Stimulated activated CD4-positive, alpha-beta T cell treated with anti-CD3 and anti-CD28 coated beads, Interleukin-1b, Interleukin-23, amount 100 ng/mL, for 24 hours (primary cell): ENCODE measurements at places on chromosomes 12 and 14.

DNA sequence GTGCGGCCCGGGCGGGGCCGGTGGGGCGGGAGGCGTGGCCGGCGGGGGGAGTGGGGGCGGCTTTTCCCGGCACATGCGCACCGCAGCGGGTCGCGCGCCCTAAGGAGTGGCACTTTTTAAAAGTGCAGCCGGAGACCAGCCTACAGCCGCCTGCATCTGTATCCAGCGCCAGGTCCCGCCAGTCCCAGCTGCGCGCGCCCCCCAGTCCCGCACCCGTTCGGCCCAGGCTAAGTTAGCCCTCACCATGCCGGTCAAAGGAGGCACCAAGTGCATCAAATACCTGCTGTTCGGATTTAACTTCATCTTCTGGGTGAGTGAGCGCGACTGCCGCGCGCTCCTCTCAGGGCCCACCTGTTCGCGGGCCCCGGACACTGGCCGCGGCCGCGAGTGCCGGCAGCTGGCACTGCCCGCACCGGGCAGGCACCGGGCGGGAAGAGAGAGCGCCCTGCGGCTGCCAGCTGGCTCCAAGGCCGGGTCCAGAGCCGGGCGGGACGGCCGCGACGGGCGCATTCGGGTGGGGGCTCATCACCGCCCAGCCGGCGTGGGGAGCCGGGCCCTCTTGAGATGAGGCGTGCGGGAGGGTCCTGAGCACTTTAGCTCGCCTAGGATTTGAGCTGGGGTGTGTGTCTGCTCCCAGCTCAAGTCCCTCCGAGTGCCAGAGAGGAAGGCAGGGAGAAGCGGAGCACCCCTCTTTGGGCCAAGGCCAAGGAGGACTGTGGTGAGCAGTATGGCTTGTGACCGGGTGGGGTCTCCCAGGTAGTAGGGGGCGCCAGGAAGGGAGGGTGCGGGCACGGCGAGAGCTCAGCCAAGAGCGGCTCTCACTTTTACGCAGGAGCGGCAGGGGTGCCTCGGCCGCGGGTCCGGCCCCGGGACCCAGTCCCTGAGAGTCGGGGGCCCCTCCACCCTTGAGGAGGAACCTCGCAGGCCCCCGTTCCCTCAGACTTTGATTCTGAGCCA, at the start of gene CD9:
Gene CD9, plus strand, starts transcription at position 145 of the 957 bp plus-strand sequence. Its CDS starts 100 bp downstream, at position 245.
- no peak for DNase-seq

DNA sequence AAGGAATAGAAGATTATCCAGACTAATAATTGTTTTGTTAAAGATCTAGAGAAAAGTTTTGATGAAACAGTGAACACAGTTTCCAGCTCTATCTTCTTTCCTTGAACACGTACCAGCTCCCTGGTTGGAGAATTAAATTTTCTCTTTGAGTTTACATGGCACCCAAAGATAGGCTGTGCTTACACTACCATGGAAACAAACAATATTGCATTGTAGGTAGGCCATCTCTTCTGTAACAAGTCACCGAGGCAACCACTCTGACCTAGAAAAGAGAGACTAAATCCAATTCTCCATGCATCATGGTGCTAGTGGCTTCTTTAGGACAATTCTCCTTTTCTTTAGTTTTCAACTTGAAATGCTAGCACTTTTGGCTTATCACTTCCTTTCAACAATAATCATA, 9.9 kb downstream of the BMAL2 start:
- no peak for DNase-seq

DNA sequence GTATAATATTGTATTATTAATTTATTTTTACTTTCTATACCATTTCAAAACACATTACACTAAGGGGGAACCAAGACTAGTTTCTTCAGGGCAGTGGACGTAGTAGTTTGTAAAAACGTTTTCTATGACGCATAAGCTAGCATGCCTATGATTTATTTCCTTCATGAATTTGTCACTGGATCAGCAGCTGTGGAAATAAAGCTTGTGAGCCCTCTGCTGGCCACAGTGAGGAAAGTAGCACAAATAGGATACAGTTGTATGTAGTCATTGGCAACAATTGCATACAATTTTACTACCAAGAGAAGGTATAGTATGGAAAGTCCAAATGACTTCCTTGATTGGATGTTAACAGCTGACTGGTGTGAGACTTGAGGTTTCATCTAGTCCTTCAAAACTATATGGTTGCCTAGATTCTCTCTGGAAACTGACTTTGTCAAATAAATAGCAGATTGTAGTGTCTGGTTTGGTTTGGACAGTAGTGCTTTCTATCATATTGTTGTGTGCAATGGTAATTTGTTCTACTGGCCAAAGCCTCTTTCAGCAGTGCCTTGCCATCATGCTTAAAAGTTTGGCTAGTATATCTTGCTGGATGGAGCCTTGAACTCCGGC, 24.3 kb upstream of the PLEKHD1 start:
- peak; percentile 19 for DNase-seq

- DNase-seq = no peak
These were observed 344.4 kb upstream of the STXBP6 start for GRCh38 chr14:25394356-25394755.

GRCh38 chr12:58633479-58633878, 286.8 kb downstream of the LRIG3 start:
- no peak for DNase-seq

GRCh38 chr12:43795716-43796280, 10.3 kb downstream of the TWF1 start:
- DNase-seq = no peak

- no peak for DNase-seq
These were observed 14.5 kb downstream of the R3HDM2 start for GRCh38 chr12:57416039-57416996.

GRCh38 chr12:57099047-57099714, 10.3 kb downstream of the NAB2 start:
- DNase-seq = no peak

GRCh38 chr14:45181329-45181728, 45.6 kb downstream of the FANCM start:
- no peak for DNase-seq

DNA sequence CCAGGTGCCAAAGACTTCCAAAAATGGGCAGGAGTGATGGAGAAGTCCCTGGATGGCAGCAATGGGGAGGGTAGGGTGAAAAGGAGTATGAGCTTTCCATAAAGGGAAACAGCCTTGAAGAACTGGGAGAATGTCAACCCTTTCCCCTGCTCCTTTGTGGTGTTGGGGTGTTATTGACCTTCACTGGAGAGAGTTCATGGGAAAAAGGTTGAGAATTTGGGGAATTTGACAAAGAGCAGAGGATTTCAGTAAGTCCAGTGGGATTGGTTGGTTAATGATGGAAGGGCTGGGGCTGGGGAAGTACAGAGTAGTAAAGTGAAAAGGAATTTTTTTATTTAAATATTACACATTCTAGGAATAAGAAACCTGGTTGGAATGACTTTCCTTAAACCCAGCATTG, 116.6 kb downstream of the ERC1 start:
- no peak for DNase-seq

DNA sequence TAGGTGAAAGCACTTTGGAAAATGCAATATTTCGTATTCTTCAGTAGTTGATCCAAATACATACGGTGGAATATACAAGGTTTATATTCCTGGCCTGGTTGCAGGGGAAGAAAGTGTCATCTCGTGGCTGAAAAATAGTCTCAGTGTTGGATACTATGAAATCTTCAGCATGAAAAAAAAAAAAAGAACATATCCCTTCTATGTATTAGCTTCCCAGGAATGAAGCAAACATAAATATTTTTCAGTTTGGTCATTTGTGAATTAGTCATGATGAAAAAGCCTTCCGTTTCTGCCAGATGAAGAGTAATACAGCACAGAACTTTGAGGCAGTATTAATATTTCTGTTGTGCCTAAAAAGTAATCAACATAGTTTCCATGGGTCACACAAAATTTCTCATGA, 36.7 kb downstream of the FLRT2 start:
- no peak for DNase-seq

- no peak for DNase-seq
These were observed 1766.9 kb upstream of the SEL1L start for GRCh38 chr14:83300476-83301064.

GRCh38 chr12:50637870-50638481, 125.9 kb upstream of the ATF1 start:
- no peak for DNase-seq

DNA sequence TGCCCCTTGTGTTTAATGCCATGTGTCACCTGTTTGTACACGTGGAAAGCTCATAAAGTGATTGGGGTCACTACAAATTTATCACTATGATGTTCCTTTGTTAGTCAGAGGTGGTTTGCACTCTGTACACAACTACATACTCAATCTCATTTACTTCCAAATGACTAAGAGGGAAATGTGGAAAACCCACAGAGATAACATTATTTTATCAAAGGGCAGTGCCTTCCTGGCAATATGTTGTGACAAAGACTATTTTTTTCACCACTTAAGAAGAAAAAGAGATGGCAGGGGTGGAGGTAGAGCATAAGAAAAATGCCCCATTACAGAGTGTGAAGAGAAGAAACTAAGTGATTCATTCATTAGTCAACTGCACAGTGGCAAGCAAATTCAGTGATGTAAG, 1064.1 kb upstream of the FLRT2 start:
- DNase-seq = no peak

DNA sequence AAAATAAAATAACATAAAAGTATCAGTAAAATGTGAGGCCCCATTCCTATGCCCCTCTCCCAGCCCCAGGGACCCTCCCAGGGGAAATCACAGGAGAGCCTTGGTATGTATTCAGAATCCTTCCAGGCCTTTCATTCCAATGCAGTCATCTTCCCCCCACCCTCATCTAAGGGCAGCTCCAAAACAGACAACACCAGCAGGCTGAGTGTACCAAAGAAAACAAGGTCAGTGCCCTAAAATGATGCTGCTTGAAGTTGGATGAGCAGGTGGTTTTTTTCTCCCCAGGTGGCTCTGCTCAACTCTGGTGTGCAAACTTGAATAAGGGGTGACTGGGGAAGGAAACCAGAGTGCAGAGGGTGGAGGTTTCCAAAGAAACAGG, 56.2 kb downstream of the TSPAN9 start:
- DNase-seq = no peak

DNA sequence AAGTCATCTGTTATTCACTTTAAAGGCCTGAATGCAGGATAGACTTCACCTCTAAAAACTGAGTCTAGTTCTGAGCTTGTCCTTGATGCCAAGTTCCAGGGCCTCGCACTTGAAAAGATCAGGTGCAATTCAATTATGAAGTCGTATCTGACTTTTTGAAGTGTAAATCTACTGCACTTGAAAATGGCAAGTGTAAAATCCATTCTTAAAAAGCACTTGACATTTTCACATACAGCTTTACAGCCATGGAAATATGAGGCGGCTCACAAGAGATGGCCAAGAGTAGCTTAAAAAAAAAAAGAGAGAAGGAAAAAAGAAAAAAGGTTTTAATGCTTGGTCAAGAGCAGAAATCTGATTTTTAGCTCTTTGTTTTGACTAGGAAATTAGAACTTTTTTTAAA, 172.5 kb downstream of the GXYLT1 start:
- no peak for DNase-seq

DNA sequence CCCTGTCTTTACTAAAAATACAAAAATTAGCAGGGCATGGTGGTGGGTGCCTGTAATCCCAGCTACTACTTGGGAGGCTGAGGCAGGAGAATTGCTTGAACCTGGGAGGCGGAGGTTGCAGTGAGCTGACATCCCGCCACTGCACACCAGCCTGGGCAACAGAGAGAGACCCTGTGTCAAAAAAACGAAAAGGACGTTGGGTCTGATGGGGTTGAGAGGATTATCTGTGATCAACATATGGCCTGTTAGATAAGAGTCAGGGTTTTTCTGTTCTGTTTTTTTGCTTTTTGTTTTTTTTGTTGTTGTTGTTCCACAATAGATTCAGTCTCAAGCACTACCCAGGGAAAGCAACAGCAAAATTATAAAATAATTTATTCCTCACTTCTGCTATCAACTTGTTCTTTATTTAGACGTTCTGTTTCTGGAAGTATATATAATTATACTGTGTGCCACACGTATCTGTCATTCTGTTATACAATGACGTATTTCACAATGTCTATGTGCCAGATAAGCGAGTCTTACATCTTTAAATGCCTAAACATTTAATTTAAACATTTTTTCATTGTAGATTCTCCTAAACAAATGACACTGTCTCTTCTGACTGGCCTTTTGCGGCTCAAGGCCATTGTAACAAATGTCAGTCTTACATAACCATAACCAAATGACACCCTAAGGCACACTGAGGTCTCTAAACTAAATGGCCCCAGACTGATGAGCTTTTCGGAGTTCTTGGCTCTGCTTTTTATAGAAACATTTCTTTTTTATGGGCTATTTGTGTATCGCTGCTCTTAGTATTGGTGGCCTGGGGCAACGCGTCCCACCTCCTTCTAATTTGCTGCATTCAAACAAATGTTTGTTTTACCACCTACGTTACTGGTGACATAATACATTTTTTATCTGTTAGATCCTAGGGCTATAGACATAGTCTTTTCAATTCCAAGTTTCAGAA, 7.2 kb upstream of the P2RX4 start:
- DNase-seq = no peak

DNA sequence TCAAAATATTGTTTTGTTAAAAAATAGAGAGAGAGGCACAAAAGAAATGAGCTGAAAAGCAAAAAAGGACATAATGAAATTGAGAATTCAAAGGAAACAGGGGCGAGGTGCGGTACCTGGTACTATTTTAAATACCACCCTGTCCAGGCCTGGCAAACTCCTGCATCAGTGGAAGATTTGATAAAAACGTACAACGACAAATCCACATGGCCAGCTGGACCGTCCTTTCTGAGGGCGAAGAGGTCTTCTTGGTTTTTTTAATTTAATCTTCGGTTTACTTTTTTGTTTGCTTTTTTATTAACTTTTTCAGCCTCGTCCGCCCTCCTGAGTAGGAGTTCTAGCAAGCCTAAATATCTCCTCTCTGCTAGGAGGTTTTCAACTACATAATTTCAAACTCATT, 11.9 kb downstream of the BCL11B start:
- no peak for DNase-seq

- no peak for DNase-seq
These were observed 49.0 kb downstream of the ZC3H14 start for GRCh38 chr14:88611878-88612277.

- DNase-seq = no peak
These were observed 162.1 kb upstream of the AVPR1A start for GRCh38 chr12:63313139-63313538.

DNA sequence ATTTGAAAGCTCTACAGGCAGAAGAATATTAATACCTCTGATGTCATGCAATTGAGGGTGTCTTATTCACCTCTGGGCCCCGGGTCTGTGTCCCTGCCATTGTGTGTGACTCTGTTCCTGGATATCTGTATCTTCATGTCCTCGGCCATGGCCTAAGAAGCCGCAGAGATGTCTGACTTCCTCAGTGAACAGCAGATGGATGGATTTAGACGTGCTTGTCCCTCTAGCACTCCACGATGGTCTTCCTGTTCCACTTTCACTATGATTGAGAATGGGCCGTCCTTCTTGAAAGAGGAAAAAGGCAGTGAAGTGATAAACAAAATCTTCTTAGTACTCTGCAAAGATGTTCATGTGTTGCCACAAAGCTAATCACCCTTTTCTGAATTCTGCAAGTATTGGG, 217.4 kb downstream of the SLC41A2 start:
- DNase-seq = no peak

- no peak for DNase-seq
These were observed 11.0 kb downstream of the PAPLN start for GRCh38 chr14:73248108-73248868.
